Stimulated activated CD8-positive, alpha-beta memory T cell treated with anti-CD3 and anti-CD28 coated beads, Interleukin-15, amount 100 ng/mL, for 4 hours (primary cell): ENCODE measurements at places on chromosomes 16 and 17.
A peak's percentile ranks its signal among the peaks of the same experiment; 100 is the strongest.

GRCh38 chr16:75074920-75075687 lies 41.5 kb downstream of the LDHD start:
- DNase-seq = peak; percentile 58

DNA sequence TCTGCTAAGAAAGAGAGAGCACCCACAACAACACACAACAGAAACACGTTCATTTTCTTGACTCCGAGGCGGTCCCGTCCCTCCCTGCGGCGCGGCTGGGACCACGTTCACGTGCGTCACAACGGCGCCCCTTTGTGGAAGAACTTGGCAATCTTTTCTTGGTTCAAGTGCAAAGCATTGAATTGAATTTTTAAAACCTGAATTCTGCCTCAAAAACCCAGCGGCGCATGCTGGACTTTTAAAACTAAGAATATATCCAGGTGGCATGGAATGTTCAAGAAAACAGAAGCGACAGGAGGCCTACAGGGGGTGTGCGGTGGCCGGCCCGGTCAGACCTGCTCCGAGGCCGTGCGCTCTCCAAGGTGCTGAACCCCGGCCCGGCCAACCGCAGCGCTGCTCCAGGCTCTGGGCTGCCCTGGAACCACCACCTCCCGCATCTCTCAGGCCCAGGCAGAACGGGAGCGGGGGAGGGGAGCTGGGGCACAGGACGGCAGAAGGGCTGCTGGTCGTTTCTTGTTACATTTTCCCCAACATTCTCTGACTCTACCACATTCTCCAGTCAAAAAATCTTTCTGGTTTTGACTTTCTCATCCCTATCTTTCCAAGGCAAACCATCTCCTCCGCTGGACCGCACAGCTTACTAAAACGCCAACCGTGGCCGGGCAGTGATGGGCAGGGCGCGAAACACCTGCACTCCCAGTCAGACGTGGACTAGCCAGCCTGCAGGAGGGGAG lies 3.4 kb upstream of the HEXD start:
- DNase-seq = peak; percentile 49

GRCh38 chr17:75010683-75011400 lies 1.6 kb upstream of the MRPL58 start:
- no peak for DNase-seq

DNA sequence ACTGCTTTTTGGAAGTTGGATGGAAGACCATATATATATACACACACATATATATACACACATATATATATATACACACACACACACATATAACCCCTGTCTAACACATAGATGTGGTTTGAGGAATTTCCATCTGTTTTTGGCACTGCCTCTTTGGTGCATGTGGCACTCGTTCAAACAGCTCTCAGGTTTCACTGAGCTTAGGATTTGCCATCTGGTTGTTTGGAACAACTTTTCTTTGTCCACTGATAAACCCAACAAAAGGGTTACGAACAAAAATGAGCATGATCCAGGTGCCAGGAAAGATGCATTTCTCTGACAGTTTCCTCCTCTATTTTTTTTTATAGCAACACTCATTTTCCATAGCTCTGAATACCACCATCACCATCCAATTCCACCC lies 14.6 kb upstream of the KCNJ16 start:
- no peak for DNase-seq

- no peak for DNase-seq
These were observed 624.3 kb downstream of the MAF start for GRCh38 chr16:78976212-78976611.

GRCh38 chr17:28935744-28936460 lies 15.4 kb downstream of the PHF12 start:
- no peak for DNase-seq

DNA sequence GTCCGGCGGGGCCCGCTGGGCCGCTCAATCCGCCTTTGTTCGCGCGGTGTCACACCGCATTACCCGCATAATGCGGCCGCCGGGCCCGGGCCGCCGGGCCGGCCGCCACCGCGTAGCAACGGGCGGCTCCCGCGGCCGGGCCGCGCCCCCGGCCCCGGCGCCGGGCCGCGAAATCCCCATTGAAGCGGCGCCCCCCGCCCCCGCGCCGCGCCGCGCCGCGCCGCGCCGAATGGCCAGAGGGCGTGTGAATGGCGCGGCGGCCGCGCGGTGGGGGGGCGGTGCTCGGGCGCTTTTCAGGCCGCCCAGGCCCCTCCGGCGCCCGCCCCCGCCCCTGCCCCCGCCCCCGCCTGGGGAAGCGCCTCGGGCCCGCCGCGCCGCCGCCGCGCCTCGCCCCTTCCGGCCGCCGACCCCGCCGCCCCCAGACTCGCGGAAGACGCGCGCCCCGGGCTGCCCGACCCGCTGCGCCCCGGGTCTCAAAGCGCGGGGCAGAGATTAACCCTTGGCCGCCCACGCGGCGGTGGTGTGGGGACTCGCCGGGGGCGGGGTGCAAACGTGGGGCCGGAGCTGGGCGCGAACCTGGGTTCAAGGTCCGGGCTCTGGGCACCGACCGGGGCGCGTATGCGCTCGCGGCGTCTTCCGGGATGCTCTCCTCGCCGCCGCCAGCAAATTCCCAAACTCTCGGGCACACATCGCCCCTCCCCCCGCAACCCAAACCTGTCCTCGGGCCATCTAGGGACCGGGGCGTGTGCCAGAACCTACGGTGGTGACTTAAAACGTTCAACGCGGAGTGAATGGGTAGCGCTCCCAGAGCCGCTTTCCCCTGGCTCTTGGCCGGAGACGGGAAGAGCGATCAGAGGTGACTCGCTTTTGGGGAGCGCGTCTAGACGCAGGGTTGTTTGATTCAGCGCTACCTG lies 46.7 kb downstream of the WNT3 start:
- no peak for DNase-seq

DNA sequence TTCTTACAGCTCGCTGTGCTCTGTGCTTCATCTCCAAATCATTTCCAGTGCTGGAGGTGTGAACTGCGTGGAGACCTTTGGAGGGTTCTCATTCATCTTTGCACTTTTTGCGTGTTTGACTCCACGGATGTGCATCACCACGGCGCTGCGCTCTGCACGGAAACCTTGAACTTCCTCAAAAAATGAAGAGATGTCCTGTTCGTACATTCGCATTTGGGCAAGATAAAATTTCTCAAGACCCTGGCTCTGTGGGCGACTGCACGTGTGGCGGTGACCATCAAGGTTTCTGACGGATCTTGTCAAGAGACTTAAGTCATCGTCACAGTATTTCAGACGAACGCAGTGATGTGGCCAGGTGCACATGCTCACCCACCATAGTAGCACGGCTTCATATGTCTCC lies 10.3 kb upstream of the PVALEF start:
- DNase-seq = no peak

DNA sequence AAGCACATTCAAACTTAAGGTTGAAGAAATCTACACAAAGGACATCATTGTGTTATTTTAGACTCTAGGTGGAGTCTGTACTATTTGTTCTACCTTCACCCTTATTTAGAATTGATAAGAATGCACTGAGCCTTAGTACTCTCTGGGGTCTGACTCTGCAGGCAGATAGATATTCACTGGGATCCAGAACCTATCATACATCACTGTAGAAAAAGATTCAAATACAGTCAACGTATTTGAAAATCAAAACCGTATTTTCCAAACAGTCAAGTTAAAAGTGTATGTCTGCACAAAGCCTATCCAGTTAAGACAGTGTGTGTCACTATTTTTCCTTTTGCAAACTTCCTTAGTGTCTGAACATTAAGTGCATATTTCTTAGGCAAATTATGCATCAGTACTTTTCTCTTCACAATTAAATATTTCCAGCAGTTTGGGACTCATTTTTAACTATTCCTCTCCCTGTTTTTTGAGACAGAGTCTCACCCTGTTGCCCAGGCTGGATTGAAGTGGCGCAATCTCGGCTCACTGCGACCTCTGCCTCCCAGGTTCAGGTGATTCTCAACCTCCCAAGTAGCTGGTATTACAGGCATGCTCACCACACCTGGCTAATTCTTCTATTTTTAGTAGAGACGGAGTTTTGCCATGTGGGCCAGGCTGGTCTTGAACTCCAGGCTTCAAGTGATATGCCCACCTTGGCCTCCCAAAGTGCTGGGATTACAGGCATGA lies 22.3 kb downstream of the MOSMO start:
- no peak for DNase-seq

DNA sequence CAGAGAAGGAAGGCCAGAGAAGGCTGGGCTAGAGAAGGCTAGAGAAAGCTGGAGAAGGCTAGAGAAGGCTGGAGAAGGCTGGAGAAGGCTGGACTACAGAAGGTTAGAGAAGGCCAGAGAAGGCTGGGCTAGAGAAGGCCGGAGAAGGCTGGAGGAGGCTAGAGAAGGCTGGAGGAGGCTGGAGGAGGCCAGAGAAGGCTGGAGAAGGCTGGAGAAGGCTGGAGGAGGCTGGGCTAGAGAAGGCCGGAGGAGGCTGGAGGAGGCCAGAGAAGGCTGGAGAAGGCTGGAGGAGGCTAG lies 6.4 kb upstream of the OGFOD3 start:
- DNase-seq = no peak

DNA sequence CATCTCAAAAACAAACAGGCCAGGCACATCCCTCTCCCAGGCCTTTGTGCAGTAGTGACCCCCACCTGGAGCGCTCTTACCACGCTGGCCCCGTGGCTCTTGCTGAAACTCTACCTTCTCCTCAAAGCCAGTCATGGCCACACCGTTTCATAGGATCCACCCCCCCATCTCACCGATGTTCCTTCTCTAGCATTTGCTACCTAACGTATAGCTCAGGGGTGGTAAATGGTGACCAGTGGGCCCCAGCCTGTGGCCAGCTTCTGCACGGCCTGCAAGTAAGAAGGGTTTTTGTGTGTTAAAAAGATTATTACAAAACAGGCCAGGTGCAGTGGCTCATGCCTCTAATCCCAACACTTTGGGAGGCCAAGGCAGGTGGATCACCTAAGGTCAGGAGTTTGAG lies 43.8 kb downstream of the RMI2 start:
- no peak for DNase-seq

GRCh38 chr16:88697831-88698615 lies 8.2 kb downstream of the RNF166 start:
- no peak for DNase-seq

- DNase-seq = no peak
These were observed 7.9 kb downstream of the CLUAP1 start for GRCh38 chr16:3508736-3509135.

DNA sequence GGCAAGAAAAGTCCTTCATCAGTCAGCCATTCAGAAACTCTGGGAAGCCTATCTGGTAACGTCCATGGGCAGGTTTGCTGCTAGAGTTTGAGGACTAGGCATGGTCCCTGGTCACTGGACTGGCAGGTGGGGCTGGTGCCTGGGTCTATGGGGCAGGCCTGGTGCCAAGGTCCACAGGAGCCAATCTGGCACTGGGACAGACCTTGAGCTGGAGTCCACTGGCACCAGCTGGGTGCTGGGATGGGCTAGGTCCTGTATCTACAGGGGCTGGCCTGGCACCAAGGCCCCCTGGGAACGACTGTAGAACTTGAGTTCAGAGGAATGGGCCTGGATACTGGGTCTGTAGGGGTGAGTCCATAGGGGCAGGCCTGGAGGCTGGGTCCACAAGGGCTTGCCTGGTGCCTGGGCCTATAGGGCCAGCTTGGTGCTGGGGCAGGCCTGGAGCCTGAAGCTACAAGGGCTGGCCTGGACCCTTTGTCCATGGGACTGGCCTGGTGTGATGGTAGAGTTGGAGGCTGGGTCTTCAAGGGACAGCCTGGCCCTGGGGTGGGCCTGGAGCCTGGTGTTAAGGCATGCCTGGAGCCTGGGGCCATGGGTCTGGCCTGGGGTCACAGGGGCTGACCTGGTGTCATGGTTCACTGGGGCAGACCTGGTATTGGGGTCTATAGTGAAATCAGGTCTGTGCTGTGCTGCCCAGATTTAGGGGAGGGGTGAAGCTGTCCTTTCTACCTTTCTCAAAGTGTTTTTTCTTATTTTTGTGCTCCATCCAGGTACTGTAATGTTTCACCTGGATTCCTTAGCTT lies 30.5 kb upstream of the NKD1 start:
- no peak for DNase-seq

GRCh38 chr16:46748775-46749705 lies 896 bp upstream of the MYLK3 start:
- no peak for DNase-seq

- DNase-seq = no peak
These were observed 45.2 kb upstream of the KPNB1 start for GRCh38 chr17:47604598-47604927.

- no peak for DNase-seq
These were observed 629 bp upstream of the UNC119 start for GRCh38 chr17:28553000-28553505.

DNA sequence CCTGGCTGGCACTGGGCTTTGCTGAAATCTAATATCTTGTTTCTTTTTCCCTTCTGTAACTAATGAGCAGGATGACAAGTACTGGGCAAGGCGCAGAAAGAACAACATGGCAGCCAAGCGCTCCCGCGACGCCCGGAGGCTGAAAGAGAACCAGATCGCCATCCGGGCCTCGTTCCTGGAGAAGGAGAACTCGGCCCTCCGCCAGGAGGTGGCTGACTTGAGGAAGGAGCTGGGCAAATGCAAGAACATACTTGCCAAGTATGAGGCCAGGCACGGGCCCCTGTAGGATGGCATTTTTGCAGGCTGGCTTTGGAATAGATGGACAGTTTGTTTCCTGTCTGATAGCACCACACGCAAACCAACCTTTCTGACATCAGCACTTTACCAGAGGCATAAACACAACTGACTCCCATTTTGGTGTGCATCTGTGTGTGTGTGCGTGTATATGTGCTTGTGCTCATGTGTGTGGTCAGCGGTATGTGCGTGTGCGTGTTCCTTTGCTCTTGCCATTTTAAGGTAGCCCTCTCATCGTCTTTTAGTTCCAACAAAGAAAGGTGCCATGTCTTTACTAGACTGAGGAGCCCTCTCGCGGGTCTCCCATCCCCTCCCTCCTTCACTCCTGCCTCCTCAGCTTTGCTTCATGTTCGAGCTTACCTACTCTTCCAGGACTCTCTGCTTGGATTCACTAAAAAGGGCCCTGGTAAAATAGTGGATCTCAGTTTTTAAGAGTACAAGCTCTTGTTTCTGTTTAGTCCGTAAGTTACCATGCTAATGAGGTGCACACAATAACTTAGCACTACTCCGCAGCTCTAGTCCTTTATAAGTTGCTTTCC lies 56.0 kb downstream of the HLF start:
- DNase-seq = no peak

- DNase-seq = no peak
These were observed 21.9 kb upstream of the BCAR1 start for GRCh38 chr16:75273054-75273925.

DNA sequence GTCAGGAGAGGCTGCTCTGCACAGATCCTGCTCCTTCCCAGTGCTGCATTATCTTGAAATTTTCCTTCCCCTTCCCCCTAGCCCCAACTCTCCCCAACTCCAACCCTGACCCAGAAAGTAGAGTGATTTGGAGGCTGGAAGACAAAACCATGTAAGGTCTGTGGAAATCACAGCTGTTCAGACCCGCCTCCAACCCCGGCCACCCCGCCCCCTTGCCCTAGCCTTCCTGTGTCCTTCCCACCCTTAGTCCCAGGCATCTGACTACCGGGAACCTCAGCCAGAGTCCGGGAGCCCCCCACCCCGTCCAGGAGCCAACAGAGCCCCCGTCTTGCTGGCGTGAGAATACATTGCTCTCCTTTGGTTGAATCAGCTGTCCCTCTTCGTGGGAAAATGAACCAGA lies at the start of gene AOC3:
Gene AOC3, plus strand, starts transcription at position 246 of the 400 bp plus-strand sequence. Its CDS starts 145 bp downstream, at position 391.
- no peak for DNase-seq

GRCh38 chr16:66926171-66926947 lies 1.0 kb upstream of the RRAD start:
- DNase-seq = no peak

- DNase-seq = no peak
These were observed 399.4 kb upstream of the C16orf82 start for GRCh38 chr16:26667307-26667706.
